Stimulated activated CD4-positive, alpha-beta T cell treated with anti-CD3 and anti-CD28 coated beads, Interleukin-2, amount 100 ng/mL, for 24 hours (primary cell): ENCODE measurements at places on chromosomes 4 and X.

GRCh38 chrX:100975212-100975611 lies 5.7 kb downstream of the ARL13A start:
- no peak for DNase-seq

GRCh38 chr4:108570993-108571569 lies 49.3 kb upstream of the RPL34 start:
- no peak for DNase-seq

GRCh38 chr4:101201421-101201820 lies 145.9 kb downstream of the PPP3CA start:
- DNase-seq = no peak

DNA sequence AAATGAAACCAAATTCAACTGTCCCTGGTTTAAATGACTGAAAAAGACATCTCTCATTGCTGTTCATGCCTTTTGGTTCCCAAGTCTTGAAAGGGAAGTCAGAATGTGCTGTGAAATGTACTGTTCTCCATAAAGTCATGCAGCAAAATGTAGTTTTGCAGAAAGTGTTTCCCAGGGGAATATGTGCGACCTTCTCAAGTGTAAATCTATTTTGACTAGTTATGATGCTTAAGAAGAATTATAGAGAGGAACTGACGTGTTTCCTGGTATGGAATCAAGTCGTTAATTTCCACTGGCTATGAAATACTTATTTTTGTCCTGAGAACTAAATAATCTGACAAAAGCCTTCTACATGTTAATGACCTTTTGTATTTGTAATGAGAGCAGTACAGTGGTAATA lies 223.1 kb downstream of the CLCN4 start:
- no peak for DNase-seq

DNA sequence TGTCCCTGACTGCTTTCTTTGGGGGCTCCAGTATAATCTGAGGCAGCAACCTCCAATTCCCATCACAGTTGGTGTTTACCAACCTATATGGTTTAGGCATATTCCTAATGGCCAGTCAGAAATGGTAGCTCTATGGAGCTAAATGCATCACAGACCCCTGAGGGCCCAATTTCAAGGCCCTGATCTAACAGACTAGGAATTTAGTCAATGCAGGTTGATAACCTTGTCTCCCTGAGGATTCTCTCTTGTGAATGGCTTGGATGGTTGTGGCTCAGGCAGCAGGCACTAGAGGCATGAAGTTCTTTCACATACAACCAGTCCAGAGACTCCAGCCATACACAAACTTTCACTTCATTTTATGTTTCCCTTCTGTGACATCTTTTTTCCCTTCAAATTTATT lies 59.4 kb downstream of the TMPRSS11F start:
- DNase-seq = no peak

- DNase-seq = no peak
Measured at GRCh38 chr4:170243662-170244288, 154.0 kb upstream of the AADAT start.

DNA sequence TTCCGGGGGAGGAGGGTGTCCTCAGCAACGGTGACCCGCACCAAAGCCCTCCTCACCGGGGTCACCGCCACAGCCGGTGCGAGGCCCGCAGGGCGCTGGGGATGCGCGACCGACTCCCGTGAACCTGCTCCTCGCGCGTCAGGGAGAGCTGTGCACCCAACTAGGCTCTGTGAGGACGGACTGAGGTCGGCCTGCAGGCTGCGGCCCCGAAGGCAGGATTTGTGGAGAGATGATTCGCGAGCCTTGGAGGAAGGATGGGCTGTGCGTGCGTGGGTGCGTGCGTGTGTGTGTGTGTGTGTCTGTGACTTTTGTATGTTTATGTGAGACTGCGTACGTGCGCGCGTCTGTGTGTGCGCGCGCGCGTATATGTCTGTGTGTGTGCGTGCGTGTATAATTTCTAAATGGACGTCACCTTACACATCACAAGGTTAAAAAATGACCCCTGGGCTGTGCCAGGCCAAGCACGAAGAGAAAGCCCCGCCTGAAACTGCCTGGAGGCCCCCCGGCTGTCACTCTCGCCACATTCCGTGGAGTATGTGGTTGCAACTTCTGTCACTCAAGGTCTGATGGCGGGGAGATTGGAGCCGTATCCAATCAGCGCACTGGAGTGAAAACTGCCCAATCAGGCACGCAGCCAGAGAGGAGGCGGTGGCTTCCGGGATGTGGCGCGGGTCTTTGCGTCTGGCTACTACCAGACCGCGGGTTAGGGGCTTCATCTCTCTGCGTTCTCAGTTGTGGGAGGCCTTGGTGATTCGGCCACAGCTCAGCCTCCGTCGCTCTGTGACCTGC lies at the start of gene ZNF141:
Gene ZNF141, plus strand, starts transcription at position 672 of the 789 bp plus-strand sequence. CDS start 170 bp downstream, outside the sequence.
- DNase-seq = peak; percentile 90

DNA sequence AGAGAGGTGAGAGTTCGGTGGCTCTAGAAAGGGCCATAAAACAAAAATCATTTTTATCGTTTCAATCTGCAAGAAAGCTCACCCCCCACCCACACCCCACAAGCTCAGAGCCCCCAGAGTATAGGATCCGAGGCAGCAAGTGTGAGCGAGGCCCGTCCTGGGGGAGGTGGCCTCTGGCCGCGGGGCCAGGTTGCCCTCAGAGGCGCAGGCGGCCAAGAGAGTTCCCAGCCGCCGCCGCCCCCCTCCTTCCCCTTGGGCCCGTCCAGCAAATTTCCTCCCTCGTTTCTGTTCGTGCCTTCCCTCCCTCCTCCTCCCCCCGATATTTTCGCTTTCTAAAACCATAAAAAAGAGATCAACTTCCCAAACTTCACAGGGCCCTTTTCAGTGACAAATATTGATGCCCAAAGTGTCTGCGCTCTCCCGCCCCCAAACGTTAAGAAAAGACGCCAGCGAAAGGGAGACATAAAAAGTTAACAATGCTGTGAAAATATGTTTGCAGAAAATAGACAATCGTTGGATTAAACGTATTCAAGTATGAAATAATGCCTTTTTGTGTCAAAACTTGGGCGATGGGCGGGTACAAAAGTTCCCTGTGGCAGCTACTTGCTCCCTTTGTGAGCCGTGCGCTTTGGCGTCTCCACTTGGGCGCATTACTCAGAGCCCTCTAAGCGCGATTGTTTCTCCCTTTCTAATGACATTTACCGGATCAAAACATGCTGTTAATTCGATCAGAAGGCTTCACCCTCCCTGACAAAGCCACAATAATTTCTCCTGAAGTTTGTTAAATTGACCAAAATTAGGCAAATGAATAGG lies 1.1 kb upstream of the HELT start:
- DNase-seq = no peak
